T-helper 2 cell (primary cell): ENCODE measurements at places on chromosomes 1 and 21.

DNA sequence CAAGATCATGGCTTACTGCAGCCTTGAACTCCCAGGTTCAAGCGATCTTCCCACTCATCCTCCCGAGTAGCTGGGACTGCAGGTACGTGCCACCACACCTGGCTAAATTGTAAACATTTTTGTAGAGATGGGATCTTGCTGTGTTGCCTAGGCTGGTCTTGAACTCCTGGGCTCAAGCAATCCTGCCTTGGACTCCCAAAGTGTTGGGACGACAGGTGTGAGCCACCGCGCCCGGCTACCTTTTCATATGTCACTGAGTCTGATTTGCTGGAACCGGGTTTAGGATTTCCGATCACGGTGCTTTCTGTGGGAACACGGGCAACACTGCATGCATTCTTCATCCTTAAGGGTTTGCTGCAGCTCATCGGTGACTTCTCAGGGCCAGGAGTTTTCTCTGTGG, 32.2 kb upstream of the PCBP3 start:
- DNase-seq = no peak

GRCh38 chr1:27491748-27492700, 2.1 kb upstream of the WASF2 start:
- DNase-seq = peak; percentile 14

DNA sequence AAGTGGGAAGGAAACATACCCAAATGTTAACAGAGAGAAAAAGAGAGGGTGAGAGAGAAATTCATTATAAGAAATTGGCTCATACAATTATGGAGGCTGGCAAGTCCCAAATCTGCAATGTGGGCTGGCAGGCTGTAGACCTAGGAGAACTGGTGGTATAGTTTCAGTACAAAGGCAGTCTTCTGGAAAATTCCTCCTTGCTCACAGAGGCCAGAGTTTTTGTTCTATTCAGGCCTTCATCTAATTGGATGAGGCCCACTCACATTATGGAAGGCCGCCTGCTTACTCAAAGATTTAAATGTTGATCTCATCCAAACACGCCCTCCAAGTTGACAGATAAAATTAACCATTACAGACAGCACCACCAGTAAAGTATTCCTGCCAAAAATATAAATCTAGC, 36.1 kb upstream of the CAPZB start:
- no peak for DNase-seq

GRCh38 chr1:90782046-90782445, 64.9 kb upstream of the BARHL2 start:
- DNase-seq = no peak

- no peak for DNase-seq
Observed at GRCh38 chr1:116008656-116009390, 32.5 kb downstream of the SLC22A15 start.

GRCh38 chr1:68551459-68551858, 54.6 kb upstream of the DEPDC1 start:
- DNase-seq = no peak

- DNase-seq = no peak
Observed at GRCh38 chr1:30847358-30847972, 61.1 kb downstream of the SDC3 start.

GRCh38 chr1:38558500-38559445, 300.8 kb downstream of the RRAGC start:
- no peak for DNase-seq

GRCh38 chr1:58460469-58460868, 86.1 kb downstream of the OMA1 start:
- DNase-seq = no peak

DNA sequence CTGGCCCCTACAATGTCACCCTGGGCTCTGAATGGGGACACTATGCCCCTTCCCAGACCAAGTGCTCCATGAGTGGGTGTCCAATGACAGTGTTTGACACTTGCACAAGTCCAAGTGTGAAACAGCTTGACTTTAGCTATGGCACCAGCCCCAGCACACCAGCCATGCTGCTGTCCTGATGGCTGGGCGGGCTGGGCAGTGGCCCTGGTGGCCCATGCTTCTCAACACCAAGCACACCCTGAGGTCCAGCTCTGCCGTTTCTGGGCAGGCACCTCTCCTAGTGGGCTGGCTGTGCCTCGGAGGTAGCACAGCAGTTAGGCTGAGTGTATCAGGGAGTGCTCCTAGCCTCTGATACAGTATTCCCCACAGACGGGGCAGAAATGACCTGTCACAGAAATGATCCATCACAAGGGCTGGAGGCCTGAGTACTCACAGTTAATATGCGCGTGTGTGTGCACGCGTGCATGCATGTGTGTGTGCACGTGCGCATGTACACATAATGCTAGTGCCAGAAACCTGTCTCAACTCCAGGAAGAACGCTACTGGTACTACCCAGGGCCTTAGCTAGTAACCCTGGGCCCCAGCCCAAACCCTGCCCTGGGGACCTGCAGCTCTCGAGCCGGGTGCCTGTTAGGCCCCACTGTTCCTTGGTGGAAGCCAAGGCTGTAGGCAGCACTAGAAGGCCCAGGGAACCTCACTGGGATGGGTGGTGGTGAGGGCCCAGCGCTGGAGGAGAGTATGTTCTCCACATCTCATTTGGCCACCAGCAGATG, 134.0 kb downstream of the DMRTB1 start:
- DNase-seq = no peak

- no peak for DNase-seq
Observed at GRCh38 chr1:98502937-98503336, 158.6 kb upstream of the SNX7 start.

GRCh38 chr1:10216090-10216749, 5.8 kb downstream of the KIF1B start:
- DNase-seq = no peak

DNA sequence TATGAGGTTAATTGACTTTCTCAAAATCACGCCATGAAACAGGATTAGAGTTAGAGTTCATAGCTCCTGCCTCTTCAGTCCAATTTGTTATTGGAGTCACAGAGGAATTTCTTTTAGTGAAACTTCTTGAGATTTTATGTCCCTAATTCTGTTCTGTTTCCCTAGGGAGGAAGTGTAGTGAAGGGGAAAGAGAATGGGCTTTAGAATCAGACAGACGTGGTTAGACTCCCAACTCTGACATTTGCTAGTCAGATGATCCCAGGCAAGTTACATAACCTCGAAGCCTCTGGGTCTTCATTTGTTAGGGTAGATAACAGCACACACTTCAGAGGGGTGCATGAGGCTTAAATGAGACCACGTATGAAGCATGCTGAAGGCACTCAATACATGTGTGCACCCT, 83.9 kb downstream of the ASTN1 start:
- no peak for DNase-seq

DNA sequence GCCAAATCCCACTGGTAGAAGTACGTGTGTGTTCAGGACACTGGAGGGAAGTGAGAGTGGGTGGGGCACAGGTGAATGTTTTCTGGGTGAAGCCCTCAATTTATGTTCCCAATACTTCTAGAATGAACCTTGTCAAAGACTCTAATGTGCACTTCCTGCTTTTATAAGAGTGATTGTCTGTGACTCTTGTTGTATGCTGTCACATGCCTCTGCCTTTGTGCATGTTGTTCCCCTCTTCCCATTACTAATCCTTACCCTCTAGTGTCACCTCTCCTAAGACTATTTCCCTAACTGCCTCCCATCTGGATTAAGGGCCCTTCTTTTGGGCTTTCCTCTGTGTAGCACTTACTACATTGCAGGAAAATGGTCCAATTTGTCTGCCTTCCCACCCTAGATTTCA, 2.5 kb upstream of the LINGO4 start:
- DNase-seq = no peak

- DNase-seq = no peak
Observed at GRCh38 chr1:56799605-56800400, 19.4 kb downstream of the FYB2 start.

DNA sequence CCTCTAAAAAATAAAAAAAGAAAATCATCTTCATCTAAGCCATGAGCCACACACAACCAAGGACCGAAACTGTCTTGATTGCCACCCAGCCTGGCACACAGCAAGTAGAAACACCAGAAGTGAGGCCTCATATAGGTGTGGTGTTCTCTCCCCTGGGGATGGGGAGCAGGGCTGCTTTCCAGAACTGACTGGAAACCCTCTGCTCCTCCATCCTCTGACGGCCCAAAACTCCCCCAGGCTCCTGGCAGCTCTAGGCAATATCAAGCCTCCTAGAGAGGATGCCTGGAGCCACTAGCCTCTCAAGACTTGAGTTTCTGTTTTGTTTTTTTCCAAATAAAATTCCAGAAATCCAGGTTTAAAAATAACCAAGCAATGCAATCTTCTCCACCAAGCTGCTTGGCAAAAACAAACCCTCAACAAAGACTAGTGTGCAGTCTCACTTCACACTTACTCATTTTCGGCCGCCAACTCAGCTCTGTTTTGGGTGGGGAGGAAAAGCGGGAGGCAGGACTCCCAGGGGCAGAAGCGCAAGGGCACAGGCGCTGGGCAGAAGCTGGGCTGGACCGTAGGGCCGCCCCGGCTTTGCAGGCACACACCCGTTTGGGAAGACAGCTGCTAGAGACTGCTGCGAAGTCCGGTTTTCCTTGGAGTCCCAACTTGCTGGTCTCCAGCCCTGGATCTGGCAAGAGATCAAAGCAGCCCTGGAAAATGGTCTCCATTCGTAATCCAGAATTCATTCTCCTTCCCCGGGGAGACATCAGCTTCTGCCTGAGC, 78.2 kb upstream of the CAPZB start:
- no peak for DNase-seq

- DNase-seq = no peak
Observed at GRCh38 chr1:179818260-179818659, 59.3 kb downstream of the TOR1AIP2 start.

DNA sequence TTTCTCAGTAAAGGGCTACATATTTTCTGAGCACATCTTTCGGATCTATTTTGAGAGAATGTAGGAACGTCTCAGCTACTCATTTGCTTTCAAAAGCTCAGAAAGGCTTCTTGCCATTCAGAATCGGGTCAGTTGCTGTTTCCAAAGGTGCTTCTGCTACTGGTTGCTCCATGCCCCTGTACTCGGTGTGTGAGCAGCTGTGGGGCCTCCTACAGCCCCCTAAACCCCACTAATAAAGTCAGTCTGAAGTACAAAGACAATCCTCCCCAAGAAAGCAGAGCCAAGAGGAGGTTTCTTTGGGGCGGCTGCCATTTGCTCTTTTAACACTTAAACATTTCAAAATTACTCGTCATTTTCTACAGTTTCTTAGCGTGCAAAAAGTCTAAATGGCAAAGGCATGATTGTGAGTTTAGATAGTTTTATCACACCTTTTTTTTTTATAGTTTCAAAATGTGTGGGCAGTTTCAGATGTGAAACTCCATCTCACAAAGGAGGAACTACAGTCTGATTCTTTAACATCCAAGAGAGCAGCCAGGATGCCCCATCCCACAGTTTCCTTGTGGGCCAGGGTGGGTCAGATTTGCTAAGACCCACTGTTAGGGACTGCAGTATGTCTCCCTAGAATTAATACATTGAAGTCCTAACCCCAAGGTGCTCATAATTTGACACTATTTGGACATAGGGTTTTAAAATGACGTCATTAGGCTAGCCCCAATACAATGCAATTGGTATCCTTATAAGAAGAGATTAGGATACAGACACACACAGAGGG, 4.1 kb downstream of the RUNX1 start:
- no peak for DNase-seq

- DNase-seq = no peak
Observed at GRCh38 chr1:119136401-119136800, 4.1 kb downstream of the WARS2 start.

DNA sequence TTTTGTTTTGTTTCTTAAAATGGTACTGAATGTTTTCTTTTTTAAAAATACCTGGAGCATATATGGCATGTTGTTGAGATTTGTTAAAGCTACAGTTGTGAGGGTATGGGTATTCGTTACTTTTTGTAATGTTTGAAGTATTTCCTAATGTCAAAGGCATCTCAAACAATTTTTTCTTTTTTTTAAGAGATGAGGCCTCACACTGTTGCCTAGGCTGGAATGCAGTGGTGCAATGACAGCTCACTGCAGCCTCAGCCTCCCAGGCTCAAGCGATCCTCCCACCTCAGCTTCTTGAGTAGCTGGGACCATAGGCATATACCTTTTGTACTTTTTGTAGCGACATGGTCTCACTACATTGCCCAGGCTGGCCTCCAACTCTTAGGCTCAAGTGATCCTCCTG, 16.1 kb downstream of the CLCN6 start:
- no peak for DNase-seq

GRCh38 chr1:179016706-179017382, 8.8 kb upstream of the FAM20B start:
- DNase-seq = no peak

GRCh38 chr1:209585672-209586071, 2.2 kb downstream of the CAMK1G start:
- DNase-seq = no peak

GRCh38 chr1:172460177-172460576, 16.3 kb upstream of the PIGC start:
- DNase-seq = no peak

- DNase-seq = no peak
Observed at GRCh38 chr1:228118040-228118439, 8.9 kb upstream of the MRPL55 start.

DNA sequence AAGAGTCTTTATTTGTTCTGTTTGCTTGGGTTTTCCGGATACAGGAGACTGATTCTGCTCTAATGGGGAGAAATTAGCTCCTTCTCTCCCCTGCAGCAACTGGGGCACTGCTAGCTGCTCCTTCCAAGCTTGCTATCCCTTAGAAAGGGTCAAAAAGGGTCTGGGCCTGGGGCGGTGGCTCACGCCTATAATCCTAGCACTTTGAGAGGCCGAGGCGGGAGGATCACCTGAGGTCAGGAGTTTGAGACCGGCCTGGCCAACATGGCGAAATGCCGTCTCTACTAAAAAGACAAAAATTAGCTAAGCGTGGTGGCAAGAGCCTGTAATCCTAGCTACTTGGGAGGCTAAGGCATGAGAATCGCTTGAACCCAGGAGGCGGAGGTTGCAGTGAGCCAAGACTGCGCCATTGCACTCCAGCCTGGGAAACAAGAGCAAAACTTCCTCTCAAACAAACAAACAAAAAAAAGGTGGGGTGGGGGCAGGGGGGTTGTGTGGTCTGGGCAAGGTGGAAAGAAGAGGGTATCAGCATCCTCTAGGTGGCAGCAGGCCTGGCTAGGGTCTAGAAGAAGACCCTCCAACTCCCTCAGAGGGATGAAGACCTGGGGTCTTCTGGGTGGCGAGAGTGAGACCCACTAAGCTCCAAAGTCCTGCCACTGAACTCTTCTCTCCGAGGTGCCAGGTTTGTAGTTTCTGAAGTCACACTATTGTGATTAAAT, 15.4 kb upstream of the TBX15 start:
- no peak for DNase-seq

DNA sequence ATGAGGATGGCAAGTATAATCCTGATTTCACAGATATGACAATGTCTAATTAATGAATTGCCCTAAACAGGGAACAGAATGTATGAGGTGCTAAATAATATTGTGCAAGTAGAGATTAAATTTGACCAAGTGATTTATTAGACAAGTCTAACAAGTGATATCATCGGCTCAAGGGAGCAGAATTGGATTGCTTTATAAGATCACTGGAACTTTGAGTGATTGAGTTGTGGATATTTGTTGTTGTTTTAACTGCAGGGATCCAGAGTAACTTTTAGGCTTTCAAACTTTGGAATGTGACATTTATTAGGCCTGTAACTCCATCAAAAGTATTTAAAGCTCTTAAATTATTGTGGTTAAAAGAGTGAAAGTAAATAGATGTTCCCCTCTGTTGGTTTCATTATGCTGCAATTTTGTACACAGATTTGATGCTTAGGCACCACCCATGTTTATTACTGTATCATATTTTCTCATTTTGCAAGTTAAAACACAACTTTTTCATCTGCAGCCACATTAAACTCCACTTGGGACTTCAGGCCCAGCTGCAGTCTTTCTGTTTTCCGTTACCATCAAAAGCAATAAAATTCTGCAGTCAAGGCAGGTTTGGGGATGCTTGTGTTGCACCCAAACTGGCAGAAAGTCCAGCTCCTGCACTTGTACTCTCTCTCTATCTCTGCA, 206.6 kb downstream of the HLX start:
- no peak for DNase-seq
